ENCODE measurements at places on chromosomes 3 and 15.

DNA sequence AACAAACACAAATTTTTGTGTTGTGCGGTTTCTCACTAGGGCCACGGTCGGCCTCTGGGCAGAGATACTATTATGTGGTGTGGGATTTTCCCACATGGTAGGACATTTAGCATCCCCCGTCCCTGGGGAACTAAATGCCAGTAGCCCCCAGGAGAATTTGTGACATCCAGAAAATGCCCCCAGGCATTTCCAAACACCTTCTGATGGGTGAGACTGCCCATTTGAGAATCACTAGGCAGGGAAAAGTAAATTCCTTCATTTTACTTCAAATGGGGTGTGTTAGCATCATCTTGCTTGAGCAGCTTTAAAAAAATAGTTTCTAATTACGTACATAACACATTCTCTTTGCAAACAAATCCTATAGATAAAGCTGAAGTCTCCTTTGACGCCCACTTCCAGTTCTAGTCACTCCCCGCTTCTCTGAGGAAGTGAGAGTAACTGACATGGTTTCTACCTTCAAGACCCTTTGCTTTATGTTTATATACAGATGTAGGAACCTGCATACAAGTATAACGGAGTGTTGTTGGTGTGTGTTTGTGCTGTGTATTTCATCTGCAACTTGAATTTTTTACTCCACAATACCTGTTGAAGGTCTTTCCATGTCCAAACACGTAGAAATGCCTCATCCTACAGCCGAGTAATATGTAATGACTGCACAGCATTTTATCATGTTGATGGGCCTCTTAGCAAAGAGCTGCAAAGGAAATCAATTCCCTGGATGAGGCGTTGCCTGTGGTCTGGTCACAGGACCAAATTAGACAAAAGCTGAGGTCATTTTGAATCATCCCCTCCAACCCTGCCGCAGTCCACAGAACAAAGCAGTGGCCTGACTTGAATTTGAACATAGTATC lies 31.4 kb upstream of the ZBTB38 start:
- DNase-seq: no peak

DNA sequence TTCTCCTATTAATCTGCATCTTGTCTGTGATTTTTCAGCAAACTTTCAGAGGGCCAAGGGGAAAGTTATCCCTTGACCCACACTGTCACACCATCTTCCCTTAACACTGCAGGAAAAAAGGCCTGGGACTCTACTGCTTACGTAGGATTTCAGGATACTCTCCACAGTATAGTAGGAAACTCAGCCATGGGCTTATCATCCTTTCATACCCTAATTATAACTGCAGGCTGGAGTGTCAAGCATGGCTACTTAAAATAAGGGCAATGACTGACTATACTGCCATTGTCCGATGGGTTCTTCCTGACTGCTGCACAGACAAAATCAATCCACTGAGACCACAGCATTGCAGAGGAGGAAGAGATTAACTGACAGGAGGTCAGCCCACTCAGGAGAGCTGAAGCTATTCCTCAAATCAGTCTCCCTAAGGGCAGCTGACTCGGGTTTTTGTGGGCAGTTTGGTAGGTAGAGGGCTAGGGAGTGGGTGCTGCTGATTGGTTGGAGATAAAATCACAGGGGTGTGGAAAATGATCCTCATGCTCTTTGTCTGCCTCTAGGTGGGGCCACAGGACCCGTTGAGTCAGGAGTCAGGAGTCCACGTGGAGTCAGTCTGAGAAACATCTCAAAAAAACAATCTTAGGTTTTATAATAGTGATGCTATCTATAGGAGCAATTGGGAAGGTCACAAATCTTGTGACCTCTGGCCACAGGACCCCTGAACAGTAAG lies 118.2 kb upstream of the STRIT1 start:
- DNase-seq: no peak

- peak; percentile 34 for DNase-seq
These were observed 306.3 kb downstream of the ZPLD1 start for GRCh38 chr3:102741105-102741504.

GRCh38 chr15:37758412-37758811 lies 176.0 kb upstream of the TMCO5A start:
- DNase-seq: peak; percentile 8

DNA sequence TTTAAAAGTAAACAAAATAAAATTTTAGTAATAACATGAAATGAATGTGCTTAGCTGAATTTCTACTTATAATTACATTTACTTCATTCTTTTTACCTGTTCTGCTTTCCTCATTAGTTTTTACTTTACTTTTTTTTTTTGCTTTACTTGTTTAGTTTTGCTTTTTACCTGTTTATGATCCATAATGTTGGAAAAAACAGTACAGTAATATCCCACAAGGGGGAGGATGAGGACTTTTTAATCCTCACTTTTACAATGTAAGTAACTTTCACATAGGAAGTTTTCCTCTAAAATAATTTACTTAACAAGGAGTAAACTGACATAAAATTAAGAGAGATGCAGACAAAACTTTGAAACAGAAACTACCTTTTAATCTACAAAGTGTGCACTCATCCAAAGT lies 268.7 kb downstream of the TBC1D5 start:
- DNase-seq: peak; percentile 15

DNA sequence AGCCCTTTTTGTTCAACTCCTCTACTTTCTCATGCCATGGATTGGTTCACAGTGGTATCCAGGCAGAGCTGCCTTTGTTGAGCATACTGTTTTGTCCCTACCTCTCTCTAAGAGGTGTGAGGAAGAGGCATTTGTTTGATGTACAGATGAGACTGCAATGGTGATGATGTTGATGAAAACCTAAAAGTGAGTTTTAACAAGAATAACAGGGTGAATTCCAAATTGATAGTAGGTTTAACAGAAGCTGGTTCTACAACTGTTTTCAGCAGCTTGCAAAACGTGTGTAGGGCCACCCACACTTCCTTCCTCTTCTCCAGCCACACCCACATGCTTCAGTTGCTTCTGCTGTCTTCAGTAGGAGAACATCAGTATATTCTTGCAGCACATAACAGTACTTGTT lies 10.2 kb downstream of the SNRK start:
- no peak for DNase-seq

DNA sequence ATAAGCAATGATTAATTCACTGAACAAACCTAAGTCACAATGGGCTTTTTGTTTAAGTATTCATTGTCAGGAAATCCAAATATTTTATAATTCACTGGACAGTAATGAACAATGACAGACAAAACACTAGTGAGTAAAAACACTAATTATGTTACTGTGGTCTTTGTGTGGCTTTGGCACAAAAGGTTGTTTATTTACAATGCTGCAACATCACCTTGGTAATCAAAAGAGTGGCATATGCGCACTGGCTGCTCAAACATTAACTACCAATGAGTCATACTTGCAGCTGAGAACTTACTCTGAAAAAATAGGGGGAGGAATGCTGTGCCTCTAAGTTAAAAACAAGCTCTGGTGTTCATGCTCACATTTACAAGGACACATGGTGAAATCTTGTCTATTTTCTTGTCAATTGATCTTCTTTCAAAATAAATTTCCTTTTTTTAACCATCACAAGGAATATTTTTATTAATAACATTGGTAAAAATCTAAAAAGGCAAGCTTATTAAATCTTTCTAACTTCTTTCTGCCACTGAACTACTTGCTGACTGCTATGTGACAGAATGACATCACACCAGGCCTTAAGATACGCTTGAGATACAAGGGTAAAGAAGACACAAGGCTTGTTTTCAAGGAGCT lies 85.2 kb upstream of the PPIB start:
- peak; percentile 30 for DNase-seq

DNA sequence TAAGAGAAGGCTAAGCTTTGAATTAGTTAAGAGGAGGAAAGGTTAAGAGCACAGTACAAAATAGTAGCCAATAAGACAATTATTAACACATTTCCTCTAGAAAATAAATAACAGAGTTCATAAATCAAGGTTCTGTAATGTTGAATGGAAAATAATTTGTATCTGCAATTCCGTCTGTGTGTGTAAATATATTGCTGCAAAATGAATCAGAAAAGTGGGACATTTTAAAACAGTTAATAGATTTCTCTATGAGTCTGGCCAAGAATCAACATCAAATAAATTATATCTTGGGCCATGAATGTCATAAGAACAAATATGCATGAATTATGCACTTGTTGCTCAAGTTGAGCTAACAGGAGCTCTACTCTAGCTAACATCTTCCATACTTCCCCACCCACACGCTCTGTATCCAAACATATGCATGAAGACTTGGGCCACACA lies 14.2 kb upstream of the SUCNR1 start:
- DNase-seq: no peak

DNA sequence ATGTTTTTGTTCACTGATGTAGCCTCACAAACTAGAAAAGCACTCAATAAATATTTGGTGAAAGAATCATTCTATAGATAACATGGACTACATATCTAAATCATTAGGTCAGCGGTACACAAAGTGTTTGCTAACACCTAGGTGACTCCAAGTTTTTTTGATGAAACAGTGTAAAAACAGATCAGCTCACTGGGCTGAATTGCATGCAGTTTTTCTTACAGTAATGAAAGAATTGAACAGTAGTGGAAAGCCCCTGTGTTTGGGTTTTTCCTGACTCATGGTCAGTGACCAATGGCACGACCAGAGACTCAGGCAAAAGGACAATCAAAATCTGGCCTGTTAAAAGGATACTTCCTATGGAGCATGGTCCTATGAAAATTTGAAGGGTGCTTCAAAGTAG lies 384.3 kb upstream of the EPHA6 start:
- DNase-seq: no peak

GRCh38 chr15:96029172-96029571 lies 301.3 kb upstream of the NR2F2 start:
- no peak for DNase-seq

DNA sequence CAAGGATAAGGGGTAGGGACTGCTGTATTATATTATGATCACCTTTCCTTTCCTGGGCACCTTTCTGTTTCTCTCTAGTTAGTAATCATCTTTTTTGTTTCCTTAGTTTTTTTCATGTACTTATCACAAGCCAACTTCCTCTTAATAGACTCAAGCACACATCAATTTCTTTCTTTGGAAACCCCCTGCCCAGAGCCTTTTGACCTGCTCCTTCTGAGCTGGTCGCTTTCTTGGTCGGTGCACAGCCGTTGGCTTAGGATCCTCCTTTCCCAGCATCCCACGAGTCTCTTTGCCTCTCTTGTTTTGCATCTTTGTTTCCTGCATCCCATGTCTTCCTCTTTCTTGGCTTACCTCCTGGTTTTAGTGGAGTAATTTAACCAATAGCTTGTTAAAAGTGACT lies 26.9 kb downstream of the GASK1A start:
- no peak for DNase-seq

GRCh38 chr15:63466378-63467192 lies 37.8 kb upstream of the USP3 start:
- peak; percentile 81 for DNase-seq

- no peak for DNase-seq
These were observed 118.9 kb upstream of the IGSF10 start for GRCh38 chr3:151579571-151580270.

GRCh38 chr3:128573160-128573559 lies 77.5 kb downstream of the RPN1 start:
- no peak for DNase-seq

- peak; percentile 50 for DNase-seq
These were observed 56.4 kb upstream of the TLE3 start for GRCh38 chr15:70153921-70154717.

DNA sequence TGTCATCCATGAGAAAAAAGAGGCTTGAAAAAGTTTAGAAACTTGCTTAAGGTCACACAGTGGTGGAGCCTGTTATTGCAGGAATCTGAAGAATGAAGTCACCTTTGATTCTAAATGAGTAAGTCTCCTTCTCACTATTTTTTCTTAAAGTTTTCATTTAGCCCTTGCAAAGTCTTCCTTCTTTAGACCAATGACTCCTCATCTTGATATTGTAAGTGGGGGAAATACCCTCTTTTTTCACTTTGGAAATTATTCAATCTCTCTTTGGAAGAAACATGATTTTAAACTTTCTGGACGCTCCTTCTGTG lies 787 bp upstream of the SLMAP start:
- no peak for DNase-seq

DNA sequence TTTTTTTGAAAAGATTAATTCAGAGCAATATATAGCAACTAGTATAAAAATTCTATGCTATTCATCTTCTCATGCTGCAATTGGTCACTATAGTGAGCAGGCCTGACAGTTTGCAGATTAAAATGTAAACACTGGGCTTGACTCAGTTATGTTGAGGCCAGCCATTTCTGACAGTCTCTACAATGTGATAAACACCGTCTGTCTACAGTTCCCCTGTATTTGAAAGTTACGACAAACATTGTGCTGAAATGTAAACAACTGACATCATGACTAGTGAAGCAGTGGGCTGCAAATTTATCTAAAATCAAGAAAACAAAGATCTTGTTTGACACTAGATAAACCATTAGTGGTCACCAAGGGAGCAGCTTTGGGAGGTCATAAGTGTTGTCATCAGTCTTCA lies 197.4 kb downstream of the ISL2 start:
- peak; percentile 10 for DNase-seq

DNA sequence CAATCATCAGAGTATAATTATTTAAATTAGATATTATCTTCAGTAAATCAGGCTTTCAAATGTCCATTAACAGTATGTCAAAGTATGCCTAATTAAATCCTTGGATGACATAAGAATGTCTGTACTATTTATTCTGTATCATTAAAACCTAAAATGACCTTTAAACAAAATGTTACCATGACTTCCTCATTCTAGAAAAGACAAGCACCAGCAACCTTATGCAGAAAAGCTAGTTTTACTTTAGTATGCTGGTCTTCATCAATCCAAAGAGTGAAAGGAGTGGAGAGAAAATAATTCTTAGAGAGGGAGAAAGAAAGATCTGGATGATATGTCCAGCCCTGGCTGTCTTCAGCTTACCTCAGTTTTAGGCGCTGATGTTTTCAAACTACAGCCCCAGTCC lies 140.1 kb upstream of the UBE2E2 start:
- DNase-seq: no peak

GRCh38 chr3:143668924-143669790 lies 179.1 kb downstream of the SLC9A9 start:
- no peak for DNase-seq

DNA sequence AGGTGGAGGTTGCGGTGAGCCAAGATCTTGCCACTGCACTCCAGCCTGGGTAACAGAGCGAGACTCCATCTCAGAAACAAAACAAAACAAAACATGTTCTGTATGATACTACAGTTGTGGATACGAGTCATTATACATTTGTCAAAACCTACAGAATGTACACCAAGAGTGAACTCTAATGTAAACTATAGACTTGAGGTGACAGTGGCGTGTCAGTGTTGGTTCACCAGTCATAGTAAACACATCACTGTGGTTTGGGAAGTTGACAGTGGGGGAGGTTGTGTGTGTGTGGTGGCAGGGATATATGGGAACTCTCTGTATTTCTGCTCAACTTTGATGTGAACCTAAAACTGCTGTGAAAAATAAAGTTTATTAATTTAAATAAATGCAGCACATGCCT lies 33.0 kb upstream of the GNB5 start:
- DNase-seq: no peak

GRCh38 chr15:100786901-100787566 lies 92.6 kb upstream of the ALDH1A3 start:
- no peak for DNase-seq

- no peak for DNase-seq
These were observed 92.6 kb downstream of the TFDP2 start for GRCh38 chr3:142056656-142057330.

GRCh38 chr3:81378552-81379293 lies 382.7 kb downstream of the GBE1 start:
- DNase-seq: no peak

All from HuH-7 (cell line).